ENCODE measurements at places on chromosomes 1 and 21. TPM values are rescaled to one million over a fixed set of nuclear protein-coding genes. Genes with fewer than 3 reads are reported as not detected.

DNA sequence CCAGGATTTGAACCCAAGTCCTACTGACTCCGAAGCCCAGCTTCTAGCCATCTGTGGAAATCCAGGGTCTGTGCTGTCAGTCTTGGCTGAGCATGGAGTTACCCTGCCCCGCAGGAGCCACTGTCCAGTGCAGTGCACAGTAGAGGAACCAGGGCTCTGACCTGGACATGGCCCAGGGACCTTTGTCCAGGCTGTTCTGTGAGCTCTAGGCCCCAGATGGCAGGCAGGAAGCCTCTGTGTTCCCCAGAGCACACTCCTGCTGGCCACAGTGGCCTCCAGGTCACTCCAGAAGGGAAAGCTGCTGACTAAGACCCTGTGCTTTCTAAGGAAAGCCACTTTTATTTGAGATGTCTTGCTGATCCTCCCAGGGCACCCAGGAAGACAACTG, 13.8 kb downstream of the S100A7A start:
- no peak for DNase-seq

GRCh38 chr1:40404670-40405462, 31.3 kb downstream of the SMAP2 start:
- peak; percentile 32 for DNase-seq

- DNase-seq, result no peak
These were observed 17.3 kb upstream of the PLEKHG5 start for GRCh38 chr1:6508816-6509189.

GRCh38 chr21:16473988-16474387, 744.2 kb downstream of the USP25 start:
- DNase-seq, result no peak

DNA sequence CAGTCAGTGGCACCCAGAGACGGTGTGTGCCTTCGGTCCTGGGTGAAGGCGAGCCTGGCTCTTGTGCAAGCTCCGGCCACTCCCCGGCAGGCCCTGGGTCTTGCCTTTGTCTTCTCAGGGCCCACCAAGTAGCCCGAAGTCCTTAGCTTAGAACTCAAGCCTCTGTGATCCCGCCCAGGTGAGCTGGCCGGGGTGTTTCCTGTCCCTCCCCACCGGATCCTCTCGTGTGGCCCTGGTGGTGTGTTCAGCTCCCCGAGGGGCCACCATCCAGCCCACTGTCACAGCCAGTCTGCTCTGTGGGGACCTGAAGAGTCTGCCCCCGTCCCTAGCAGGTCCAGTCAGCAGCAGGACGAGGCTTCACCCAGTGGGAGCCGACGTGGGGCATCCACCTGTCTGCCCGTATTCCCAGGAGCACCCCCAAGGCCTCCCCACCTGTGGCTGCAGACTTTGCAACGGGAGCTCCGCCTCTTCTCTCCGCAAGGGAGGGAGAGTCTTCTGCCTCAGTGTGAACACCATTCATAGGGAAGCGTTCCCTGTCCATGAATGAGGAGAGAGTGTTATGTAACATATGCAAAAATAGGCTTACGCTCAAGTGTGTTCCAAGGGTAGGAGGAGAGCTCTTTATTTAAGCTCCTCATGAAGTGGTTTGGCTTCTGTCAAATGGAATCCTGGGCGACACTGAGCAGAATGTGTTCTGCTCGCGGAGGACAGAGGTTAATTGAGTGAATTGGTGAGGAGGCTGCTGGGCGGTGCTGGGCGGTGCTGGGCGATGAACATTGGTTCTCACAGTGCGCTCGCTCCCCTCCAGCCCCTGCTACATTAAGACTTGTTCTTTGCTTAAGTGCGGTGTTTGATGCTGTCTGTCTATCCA, 108.9 kb downstream of the CRYAA start:
- no peak for DNase-seq

DNA sequence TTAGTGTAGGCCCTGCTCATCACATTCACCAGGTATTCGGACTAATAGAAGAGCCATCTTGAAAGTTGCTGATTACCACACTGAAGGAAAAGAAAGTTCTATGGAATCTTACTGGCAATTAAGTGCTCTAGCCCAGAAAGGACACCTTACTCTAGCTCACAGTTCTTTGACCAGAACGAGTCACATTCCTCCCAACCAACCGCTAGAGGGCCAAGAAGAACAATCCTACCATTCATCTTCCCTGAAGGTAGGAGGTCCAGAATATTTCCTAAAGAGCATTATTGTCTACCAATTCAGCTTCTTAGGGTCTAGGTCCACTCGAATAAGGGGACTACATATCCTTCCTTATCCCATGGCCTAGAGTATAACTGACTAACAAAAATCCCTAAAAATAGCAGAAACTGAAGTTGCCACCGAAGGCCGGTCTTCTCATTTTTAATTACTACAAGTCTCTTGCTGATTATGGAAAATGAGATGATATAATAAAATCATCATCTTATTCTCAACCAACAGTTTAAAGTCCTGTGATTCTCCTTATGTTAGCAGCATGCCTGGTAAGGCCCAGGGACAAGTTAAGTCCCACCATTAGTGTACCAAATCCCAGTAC, 2.7 kb upstream of the FMO1 start:
- no peak for DNase-seq

DNA sequence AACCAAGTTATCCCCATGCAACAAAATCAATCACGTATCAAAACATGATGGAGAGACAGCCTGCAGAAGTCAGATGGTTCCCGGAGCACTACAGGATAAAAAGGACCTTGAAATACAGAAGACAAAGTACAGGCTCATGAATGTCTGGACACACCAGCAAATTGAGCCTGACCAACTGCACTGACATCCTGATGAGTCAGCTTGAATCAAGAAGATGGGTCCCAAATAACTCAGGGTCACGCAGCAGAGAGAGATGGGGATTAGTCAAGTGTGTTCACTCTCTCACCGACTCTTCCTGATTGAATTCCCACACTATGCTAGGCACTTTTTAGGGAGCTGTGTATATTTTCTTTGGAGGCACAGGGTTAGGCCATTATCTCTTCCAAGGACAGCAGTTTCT, 71.1 kb upstream of the DIRAS3 start:
- DNase-seq, result no peak

DNA sequence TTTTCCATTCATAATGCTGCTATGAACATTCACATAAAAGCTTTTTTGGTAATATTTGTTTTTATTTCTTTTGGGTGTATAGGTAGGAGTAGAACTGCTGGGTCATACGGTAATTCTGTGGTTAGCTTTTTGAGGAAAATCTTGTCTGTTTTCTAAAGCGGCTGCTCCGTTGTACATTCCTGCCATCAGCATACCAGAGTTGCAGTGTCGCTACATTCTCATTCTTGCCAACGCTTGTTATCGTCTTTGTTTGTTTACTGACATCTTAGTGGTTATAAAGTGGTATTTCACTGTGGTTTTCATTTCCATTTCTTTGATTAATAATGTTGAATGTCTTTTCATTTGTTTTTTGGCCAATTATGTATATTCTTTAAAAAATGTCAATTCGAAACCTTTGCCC, 469.8 kb upstream of the ZP4 start:
- DNase-seq, result no peak

The TAL1 gene
- total RNA-seq, result not detected

The LCE3D gene
- not detected for total RNA-seq
